Stimulated activated CD4-positive, alpha-beta T cell treated with anti-CD3 and anti-CD28 coated beads, Interleukin-15, amount 100 ng/mL, for 24 hours (primary cell): ENCODE measurements at places on chromosomes 5 and 9.

DNA sequence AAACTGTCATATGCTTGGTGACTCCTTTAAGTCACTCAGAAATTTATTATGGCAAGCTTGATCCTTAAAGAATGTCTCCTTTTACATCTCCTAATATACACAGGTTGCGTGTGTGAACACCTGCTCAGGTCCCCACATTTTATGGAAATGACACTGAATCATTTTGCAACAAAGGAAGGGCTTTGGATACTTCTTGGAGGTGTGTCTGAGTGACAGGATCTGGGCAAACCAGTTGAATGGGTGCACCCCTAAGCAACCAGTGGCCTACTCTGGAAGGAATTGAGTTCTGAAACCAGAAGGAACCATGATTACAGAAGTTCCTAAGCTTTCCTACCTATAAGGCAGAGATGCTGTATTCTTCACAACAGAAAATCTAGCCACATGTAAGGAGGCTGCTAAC lies 483.9 kb upstream of the KLF4 start:
- DNase-seq = no peak

- no peak for DNase-seq
These were observed 1.1 kb downstream of the DIAPH1 start for GRCh38 chr5:141617682-141618029.

GRCh38 chr5:112885001-112885400 lies 23.9 kb downstream of the SRP19 start:
- no peak for DNase-seq

DNA sequence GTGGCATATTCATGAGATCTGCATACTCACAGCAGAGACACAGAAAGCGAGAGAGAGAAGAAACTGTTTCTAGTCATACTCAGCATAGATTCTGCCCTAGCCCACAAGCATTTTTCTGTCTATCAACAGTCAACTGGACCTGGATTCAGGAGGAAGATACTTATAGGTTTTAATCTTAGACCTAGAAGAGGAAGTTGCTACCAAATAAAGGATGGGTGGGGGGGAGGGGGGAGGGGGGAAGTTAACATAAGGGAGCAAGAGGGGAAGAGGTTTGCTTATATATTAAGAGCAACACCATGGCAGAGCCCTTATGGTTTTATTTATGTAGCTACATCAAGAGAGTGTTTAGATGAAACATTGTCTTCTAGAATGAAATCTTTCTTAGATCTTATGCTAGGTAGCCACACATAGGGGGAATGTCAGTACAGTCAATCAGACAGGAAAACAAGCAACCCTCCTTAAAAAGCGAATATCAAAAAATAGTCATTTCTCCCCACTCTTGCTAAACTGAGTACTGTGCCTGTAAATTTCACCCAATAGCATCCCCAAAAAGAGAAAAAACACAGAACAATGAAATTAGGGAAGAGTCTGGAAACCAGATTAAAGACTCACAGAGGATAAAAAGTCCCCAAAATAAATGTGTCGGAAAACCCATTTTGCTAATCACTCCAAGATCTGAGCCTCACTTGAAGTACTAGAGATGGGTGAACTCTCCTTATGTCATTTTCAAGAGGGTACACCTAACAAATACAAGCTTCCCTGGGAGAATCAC lies 192.7 kb upstream of the NR4A3 start:
- DNase-seq = no peak

DNA sequence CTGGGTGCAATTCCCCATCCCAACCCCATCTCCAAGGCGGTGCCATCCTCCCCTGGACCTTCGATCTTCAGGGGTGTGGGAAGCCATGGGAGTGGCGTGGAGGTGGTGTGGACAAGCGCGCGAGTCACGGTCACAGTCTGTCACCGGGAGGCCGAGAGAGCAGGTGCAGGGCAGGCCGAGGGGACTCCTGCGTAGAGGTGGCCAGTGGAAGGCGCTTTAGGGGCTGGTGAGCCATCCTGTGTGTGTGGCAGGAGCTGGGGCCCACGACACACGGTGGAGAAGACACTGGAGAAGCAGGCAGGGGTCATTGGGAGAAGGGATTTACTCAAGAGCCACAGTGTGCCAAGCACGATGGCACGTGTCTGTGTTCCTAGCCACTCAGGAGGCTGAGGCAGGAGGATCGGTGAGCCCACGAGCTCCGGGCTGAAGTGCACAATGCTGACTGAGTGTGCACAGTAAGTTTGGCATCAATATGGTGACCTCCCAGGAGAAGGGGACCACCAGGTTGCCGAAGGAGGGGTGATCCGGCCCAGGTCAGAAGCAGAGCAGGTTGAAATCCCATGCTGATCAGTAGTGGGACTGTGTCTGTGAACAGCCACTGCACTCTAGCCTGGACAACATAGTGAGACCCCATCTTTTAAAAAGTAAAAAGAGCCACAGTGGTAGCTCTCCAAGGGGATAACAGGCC lies 145.1 kb upstream of the PHYKPL start:
- no peak for DNase-seq

- no peak for DNase-seq
These were observed 800 bp downstream of the AMBP start for GRCh38 chr9:114077162-114077837.

DNA sequence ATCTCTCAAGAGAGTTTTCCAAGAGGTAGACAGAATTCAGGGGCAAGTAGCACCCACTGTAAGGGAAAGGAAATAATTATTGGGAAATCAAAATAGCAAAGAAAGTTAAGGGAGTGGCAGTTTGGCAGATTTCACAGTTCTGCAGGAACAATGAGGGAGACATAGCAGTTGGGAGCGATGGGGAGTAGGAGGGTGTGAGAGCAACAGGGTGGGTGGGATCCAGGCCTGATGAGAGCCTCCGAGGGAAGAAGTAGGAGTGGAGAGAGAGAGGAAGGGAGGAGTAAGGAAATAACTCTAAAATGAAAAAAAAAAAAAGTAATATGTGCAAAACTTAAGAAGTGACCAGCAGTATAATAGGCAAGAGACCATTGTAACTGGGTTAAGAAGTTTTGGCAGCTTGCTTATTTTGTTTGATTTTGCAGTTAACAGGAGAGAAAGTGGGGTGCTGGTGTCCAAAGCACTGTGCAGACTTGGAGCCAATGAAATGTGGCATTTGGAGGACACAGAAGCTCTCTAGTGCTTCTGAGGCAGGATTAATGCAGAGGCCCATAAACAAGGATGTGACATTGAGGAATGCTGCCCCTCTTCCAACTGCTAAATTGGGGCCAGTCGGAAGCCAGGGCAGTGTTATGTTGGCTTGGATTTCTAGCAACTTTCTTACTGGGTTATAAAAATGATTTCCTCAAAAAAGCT lies 10.2 kb downstream of the TNFAIP8 start:
- no peak for DNase-seq

DNA sequence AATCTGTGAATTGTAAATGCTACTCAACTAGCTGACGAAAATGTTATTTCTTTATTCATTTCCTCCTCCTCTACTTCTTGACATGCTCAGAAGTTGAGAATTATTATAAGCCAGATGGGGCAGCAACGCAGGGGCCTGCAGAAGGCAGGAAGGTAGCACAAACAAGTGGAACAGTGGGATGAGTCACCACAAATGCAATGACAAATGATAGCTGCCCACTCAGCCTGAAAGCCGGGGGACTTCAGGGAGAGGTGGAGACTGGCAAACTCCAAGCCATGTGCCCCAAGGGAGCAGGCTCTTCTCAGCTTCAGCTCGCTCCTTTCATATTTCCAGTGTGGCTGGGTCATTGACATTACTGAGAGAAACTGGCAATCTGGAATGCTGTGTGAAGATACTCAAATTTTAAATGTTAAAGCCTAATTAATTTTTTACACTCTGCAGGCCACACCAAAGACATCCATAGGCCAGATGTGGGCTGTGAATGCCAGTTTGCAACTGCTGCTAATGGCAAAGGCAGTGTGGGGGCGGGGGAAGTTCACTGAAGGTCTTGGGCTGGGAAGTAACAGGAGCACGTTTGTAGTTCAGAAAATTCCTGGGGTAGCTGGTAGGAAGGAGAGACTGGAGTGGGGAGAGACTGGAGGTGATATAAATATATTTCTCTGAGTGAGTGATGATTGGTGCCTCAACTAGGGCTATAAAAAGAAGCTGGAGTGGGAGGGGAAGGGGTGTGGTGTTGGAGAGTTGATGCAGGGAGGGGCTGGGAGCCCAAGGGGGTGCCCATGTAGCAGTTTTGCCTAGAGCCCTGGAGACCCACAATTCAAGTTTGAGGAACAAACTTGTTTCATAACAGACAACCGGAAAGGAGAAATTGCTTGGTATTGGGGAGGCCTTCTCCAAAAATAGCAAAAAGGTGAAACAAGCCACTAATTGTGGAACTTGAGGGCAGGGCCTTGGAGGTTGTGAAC lies 20.8 kb upstream of the ADRB2 start:
- DNase-seq = peak; percentile 55
